MM.1S (cell line): ENCODE measurements at places on chromosomes 6 and 20.

GRCh38 chr6:30612687-30613248, 4.3 kb downstream of the PPP1R10 start:
- no peak for DNase-seq

GRCh38 chr6:45590226-45590625, 212.5 kb upstream of the SUPT3H start:
- no peak for DNase-seq

- no peak for DNase-seq
Measured at GRCh38 chr6:169328112-169328801, 74.6 kb upstream of the THBS2 start.

DNA sequence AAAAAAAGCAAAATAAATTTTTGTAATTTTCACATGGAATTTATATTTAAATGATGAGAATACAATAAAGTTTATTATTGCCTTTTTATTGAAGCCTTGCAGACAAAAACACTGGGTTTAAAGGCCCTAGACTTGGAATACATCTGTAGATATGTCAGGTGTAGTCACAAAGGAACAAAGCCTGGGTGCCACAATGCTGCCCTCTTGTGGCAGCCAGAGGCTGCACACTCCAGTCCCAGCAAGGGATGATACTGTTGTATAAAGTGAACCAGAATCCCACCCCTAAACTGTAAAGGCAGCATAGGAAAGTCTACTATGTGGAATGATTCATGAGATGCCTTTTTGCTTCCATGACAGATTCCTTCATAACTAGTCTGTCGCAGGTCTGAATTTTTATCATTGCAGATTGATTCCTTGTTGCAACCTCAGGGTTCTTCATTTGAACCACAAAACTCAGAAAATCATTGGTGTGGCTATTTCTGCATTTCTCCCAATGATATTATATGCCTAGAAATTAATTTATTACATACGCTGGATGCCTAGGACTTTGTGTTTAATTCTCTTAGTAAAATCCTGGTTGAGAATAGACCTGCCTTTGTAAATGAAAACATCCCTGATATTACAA, 37.0 kb downstream of the MAK start:
- DNase-seq: peak; percentile 41

DNA sequence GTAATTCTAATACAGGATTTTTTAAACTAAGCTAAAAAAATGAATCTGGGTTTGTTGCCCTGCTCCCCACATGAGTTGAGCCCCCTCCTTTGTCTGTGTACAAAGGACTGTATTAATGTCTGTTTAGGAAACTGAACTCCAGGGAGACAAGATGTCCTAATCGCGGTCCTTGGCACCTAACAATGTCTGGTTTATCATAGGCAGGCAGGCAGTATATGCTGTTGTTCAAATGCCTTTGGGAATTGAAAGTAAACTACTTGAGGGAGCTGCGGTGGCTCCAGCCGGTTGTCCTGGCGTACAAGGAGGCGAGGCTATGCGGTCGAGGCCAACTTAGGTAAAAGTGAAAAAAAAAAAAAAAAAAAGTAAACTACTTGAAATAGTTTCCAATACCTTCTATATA, 98.5 kb downstream of the TULP4 start:
- DNase-seq: no peak

- DNase-seq: no peak
Measured at GRCh38 chr6:109791301-109791700, 100.2 kb downstream of the FIG4 start.

DNA sequence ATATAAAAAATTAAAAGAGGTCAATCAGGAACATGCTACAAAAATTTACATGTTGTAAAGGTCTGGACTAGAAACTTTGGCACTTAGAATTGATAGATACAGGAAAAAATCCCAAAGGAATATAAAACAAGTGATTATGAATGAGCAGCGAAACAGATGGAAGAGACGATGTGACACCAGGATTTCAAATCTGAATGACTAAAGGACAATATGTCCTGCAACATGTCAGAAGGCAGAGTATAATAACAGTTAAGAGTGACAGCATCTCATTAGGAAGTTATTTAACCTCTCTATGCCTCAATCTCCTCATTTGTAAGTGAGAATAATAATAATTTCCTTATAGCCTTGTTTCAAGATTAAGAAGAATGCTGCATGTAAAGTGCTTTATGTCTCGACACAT, 50.3 kb downstream of the FRK start:
- DNase-seq: no peak

GRCh38 chr6:108686896-108687295, 126.2 kb downstream of the FOXO3 start:
- DNase-seq: no peak

DNA sequence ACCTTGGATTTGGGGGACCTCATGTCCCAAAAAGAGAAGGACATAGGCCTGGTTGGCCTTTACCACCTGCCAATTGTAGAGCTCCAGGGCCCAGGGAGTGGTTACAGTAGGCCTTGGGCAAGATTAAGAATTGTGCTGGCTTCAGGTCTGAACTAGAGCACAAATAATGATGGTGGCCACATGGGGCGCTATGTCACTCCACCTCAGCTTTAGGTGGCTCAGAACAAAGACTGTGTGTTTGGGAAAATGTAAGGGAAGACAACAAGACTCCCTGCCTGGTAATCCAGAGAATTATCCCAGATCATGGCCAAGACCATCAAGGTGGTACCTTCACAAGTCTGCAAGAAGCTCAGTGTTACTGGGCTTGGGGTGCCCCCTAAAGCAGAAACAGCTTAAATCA, 224.9 kb upstream of the OPRM1 start:
- no peak for DNase-seq

- DNase-seq: no peak
Measured at GRCh38 chr6:43917878-43918382, 147.9 kb downstream of the VEGFA start.

DNA sequence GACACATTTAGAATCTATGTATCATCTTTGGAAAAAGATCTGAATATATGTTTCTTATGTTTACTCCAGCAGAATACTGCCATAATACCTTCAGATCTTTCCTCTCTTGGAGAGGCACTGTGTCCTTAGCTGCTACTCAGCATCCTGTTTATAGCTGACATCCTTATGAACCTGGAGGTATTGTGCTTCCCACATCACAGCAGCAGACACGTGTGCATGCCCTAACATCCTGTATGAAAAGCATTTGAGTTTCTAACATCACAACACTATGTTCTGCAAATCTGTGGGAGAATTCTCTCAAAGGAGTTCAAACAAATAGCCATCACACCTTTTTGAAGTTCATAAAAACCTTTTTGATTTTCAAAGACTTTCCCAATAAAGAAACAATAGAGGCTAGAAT, 216.0 kb downstream of the GJA1 start:
- no peak for DNase-seq

GRCh38 chr6:5592886-5593519, 331.7 kb downstream of the FARS2 start:
- DNase-seq: no peak

GRCh38 chr6:52254731-52255378, 10.6 kb upstream of the IL17F start:
- no peak for DNase-seq

DNA sequence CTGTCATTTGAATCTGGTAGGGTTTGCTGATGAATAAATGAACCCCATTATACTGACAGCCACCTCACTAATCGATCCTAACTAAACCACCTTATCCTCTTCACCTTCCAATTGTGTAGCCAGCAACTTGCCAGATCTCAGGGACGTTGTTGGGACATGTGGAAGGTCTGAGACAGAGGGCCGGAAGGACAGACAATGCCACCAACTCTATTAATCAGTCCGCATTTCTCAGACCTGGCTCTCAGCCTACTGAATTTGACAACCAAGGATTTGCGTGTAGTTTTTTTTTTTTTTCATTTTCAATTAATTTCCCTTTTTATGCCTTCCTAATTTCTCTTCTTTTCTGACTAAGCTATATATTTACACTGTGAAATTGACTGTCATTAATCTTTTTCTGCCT, 122.5 kb downstream of the CARMIL1 start:
- no peak for DNase-seq

GRCh38 chr6:12622566-12622965, 94.0 kb upstream of the PHACTR1 start:
- no peak for DNase-seq

GRCh38 chr20:36117638-36118037, 36.9 kb upstream of the EPB41L1 start:
- no peak for DNase-seq

DNA sequence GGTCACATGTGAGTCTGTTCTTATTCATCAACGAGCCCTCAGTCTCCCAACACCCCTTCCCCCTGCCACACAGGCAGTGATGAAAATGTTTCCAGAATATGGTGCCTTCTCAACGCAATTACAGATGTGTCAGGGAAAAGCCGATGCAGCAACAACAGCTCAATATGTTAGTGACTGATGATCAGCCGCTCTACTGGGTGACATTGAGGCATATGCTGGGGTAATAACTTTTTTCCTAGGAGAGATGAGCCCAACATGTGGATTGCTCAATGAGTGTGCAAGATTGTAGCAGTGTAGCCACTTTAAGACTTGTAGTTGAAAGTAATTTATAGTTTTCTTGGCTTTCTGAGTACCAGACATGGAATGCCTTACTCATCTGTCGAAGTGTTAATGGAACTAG, 49.4 kb downstream of the DTD1 start:
- no peak for DNase-seq

GRCh38 chr20:45752746-45753145, 30.6 kb downstream of the SPINT4 start:
- peak; percentile 33 for DNase-seq

DNA sequence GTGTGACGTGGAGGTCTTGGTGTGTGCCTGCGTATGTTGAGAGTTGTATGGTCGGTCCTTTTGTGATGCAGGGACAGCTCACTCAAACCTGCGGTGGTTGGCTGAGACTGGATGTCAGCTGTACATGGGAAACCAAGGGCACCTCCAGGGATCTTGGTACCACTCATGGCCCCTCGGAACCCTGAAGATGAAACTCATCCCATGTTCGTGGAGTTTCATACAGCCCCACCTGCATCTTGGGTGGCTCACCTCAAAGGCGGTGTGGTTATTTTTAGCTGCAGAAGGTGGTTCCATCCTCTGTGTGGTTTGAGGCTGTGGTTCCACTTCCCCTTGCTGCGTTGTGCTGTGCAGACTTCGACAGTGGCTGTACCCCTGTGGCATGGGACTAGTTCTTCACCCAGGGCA, 52.6 kb upstream of the SLC22A1 start:
- DNase-seq: peak; percentile 78

DNA sequence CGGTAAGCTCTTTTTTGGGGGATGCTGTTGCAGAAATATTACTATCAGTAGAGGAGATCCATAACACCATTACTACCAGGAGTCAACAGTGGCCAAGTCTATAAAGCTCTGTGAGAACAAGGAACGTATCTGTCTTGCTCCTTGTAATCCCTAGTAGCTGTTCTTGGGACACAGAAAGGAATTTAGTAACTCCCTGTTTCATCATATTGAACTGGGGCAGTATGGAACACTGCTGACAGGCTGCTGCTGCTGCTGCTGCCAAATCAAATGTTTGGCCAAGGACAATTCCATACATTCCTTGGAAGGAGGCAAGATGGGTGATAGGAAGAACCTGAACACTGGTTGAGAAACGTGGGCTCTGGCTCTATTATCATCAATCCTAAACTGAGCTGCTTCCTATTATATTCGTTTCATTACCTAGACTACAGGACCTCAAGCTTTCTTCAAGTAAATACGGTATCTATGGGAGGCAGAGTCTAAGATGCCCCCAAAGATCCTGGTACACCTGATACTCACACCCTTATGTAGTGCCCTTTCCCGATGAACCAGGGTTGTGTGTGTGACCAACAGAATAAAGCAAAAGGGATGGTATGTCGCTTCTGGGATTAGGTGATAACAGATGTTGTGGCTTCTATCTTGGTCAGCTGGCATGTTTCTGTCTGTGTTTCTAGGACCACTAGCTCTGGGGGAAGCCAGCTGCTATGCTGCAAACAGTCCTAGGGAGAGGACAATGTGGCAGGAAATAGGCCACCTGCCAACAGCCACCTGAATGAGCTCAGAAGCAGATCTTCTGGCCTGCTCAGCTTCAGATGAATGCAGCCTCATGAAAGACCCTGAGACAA, 39.5 kb downstream of the ELOVL5 start:
- DNase-seq: peak; percentile 90

DNA sequence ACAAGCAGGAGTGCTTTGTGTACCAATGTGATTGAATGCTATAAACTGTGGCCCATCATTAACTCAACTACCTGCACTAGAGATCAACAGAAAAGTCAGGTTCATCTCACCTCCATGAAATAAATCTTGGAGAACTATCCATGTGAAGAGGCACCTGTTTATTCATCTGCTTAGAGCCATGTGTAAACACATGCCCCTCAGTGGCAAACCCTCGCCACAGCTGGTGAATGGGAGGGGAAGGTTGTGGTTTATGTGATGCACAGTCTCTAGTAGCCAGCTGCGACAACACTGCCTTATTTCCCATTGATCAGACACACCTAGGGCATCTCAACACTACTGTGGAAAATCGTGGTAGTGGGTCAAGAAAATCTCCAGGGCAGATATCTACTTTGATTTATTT, 640.2 kb downstream of the PTPRT start:
- no peak for DNase-seq

DNA sequence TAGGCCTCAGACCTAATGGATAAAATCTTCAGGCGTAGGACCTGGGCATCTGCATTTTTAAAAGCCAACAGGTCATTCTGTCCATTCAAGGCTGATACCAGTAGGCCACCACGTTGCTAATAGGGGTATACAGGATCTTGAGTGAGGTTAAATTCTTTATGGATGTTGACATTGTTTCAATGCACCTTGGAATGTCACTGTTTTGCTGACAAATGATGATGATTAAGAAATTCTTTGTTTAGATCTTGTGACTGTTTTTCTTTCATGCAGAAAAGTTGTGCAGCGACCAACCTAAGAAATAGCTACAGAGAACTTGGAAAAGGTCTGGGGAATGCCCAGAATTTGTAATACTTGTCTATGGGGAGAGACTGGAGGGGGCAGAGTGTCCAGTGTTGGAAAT, 101.1 kb upstream of the CLDN20 start:
- DNase-seq: no peak

- peak; percentile 98 for DNase-seq
Measured at GRCh38 chr6:45681860-45682511, 304.3 kb upstream of the SUPT3H start.

DNA sequence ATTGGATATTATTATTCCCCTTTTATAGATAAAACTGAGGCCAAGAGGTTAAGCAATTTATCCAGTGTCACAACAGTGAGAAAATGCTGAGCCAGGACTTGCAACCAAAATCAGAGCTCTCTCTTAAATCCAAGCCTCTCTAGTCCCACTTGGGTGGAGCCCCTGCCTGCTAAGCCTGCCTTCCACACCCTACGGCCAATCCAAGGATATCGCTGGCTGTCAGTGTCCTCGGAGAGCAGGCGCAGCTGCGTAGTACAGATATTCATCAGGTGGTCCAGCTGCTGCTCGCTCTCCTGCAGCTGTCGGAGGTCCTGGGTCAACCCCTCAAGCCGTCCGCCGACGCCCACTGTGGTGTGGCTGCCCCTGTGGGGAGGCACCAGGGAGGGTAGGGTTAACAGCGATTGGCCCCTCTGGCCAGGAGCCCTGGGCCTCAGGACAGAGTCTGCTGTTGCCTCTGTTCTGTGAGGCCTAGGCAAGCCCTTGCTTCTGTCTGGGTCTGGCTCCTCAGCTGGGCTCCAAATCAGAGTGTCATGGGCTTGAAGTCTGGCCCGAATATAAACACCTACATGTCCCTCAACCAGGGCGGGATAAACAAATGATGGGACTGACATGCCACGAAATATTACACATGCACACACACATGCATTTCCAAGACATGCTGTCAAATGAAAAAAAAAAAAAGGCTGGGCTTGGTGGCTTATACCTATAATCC, 3.9 kb upstream of the NECAB3 start:
- DNase-seq: peak; percentile 5

- DNase-seq: no peak
Measured at GRCh38 chr20:24407151-24407550, 62.3 kb upstream of the SYNDIG1 start.

GRCh38 chr6:109701774-109702173, 10.7 kb downstream of the FIG4 start:
- DNase-seq: no peak
